ENCODE measurements at places on chromosomes 7 and 10.

DNA sequence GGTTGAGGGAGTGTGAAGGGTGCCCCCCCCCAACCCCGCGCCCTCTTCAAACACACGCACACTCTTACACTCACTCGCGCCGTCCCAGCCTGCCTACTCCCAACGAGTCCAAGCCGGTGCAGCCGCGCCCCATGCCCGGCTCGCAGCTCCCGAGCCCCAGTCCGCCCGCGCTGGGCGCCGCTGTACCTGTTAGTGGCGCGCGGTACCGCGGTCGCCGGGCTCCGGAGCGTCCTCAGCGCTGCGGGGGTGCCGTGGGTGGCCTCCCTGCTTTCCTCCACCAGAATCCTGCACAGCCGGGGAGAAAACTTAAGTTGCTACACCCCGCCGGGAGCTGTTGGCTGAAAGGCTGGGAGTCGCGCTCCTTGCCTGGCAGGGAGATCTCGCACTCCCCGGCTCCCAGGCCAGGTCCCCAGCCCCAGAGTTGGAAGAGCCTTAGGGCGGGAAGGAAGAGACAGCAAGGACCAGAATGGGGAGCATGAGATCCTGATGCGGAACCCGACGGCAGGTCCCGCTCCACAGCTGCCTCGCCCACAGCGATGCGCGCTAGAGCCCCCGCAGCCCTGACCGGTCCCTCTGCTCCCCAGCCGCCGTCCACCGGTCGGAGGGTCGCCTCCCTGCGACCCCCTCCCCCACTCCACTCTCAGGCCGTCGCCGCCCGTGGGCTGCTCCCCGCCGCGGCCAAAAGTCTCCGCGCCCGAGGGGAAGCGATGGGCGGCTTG lies 863 bp downstream of the ST8SIA6 start:
- peak; percentile 65 for DNase-seq

GRCh38 chr7:133365917-133366316 lies 113.0 kb downstream of the EXOC4 start:
- DNase-seq: no peak

GRCh38 chr7:47383072-47383471 lies 198.8 kb downstream of the TNS3 start:
- DNase-seq: no peak

DNA sequence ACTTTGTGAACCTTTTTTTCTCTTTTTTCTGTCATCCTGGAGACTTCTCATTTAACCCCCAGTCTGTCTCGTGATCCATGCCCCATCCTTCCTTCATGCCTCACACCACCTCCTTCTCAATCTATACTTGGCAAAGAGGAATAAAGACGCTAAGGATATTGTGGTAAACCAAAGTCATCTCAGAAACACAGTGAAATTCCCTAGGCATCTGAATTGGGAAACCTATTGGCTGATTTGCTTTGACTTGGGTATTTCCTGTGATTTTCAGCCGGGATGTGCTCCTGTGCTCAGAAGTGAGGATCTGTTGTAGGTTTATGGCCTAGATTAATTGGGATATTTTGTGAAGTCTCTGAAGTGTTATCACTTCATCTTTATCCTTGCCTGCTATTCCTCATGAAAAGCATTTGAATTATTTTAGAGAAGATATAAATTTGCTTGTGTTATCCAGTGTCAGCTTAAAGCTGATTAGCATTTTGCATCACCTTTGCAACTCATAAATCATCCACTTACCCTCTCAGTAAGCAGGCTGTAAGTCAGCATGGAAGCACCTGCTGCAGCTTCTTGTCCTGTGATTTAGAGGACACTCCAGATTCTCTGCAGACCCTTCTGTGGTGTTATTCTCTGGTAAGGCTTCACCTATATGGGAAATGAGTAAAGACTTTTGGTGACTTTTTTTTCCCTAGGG lies 138.0 kb downstream of the AUTS2 start:
- no peak for DNase-seq

GRCh38 chr7:98474558-98474957 lies 73.7 kb upstream of the BAIAP2L1 start:
- DNase-seq: no peak

DNA sequence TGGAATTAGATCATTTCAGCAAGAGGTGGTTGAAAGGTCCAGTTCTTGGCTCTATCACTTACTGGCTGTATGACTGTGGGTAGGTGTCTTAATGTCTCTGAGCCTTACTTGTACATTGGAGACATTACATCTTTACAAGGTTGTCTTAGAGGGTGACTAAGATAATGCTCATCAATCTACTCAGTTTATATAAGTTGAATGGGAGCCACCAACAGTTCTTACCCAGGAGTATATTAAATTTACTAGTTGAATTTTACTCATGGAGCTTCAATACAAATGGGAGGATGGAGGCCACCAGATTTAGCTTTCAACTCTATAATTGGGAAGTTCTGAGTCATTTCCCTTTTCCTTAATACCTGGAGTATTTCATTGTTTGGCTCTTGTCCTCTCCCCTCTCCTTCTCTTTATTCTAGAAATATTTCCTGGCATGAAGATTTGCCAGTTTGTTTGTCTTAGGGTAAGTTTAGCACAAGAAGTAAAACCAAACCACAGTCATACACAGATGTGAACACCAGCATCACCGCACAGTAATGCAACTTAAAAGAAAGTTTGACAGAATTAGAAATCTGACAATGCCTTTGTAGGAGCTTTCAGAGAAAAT lies 222.8 kb downstream of the LRMDA start:
- no peak for DNase-seq

- DNase-seq: no peak
These were observed 109.2 kb downstream of the ATE1 start for GRCh38 chr10:121818599-121818998.

DNA sequence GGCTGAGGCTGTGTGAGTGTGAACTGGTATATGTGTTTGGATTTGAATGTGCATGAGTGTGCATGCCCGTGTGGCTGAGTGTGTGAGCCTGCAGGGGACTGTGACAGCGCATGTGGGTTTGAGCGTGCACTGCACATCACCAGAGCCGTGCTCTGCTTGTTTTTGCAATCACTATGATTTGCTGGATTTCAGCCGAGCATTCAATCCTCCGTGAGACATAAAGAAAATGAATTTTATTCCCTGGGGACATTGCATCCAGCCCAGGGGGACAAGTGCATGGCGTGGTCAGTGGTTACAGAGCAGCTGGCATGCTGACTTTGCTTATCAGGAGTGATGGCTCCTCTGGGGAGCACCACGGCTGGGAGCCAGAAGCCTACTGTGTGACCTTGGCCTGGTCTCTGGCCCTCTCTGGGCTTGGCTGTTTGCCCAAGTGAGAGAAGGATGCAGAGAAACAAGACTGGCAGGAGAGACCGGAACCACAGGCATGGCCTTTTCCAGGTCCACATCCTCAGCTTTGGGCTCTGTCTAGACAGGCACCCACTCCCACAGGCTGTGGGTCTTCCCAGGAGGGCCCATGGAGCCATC lies 160.2 kb upstream of the UNC5B start:
- DNase-seq: no peak

- no peak for DNase-seq
These were observed 80.2 kb downstream of the RNF133 start for GRCh38 chr7:122618585-122619189.

DNA sequence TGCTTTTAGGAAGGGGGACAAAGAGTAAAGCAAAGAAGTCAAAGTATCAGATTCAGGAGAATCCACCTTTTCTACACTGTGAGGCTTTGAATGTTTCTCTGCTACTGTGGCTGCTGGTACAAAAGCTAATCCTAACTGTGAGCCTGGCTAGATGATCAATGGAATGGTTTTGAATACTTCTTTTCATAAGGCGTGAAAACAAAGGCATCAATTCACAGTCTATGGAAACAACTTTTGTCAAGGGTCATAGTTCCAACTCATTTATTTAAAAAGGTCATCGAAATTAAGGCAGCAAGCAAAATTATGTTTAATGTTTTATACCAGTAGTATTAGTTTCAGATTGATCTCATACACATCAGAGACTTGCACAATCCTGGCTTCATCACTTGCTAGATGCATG lies 118.1 kb downstream of the CTTNBP2 start:
- DNase-seq: no peak

DNA sequence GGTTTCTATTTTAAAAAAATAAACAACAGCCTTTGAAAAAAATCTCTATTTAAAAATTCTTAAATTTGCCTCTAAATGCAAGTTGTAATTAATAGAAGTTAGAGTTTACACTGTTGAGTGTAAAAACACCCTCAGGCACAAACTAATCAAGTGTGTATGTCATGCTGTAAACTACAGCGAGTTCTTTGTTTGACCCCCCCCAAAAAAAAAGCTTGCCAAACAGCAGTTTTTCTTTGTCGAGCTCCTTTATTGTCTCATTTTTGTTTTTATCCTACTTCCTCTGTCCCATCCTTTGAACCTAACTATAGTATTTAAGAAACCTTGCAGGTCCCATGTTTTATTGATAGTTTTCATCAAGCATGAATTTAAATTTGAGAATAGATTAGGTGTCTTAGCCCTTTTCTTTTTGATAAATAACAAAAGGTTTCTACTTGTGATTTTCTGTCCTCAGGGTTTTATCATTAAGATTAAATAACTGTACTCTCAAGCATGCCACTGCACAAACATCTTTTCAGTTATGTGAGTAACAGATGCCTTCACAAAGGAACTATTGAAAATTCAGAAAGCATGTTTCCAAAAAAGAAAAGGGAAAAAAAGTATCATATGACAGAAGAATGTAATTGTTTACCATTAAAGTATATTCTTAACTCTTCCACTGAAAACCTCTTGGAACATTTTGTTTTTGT lies 176.0 kb downstream of the ARID5B start:
- DNase-seq: peak; percentile 84

- DNase-seq: no peak
These were observed 147.3 kb downstream of the NRCAM start for GRCh38 chr7:108308903-108309302.

DNA sequence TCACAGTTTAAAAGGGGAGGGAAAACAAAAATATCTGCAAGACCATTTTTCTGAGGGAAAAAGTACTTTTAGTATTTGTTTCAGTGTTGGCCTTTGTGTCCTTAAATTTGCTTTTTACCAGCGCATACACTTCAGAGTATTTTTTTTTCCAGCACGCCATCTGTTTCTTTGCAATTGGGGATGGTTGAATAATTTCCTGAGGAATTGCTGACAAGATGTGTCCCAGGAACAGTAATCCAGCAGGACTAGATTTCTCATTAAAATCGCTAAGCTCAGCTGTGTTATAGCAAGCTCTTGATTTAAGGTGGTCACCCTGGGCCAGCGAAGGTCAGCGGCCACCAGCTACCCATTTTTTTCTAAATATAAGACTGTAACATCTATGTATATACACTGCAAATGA lies 156.9 kb upstream of the RHOBTB1 start:
- no peak for DNase-seq

DNA sequence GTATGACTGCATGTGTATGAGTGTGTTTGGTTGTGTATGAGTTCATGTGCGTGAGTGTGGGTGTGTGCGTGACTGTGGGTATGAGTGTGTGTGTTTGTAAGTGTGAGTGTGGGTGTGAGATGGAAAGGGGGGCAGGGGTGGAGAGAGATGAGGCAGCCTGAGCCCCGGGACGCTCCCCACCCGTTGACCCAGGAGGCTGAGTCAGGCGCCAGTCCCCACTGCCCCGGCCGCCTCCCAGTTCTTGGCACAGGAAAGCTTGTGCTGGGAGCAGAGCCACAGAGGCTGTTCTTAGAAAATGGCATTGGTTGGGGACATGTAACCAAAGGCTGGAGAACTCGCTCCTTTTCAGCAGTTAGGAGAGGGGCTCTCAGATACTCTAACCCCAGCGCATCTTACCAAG lies 27.8 kb upstream of the NUB1 start:
- DNase-seq: no peak
